Epithelial cell of umbilical artery (primary cell): ENCODE measurements at places on chromosomes 5 and 9. TPM values are rescaled to one million over a fixed set of nuclear protein-coding genes. Genes with fewer than 3 reads are reported as not detected.

EXOSC3 gene
- total RNA-seq, result 40.3 and 68.7 TPM in 2 replicates

DPM2 gene
- 5.9 and 8.8 TPM in 2 replicates for total RNA-seq

MSX2 gene
- total RNA-seq, result 0.15 and 0.32 TPM in 2 replicates

RORB gene
- under 0.01 and 0.15 TPM in 2 replicates for total RNA-seq

HRCT1 gene
- 0.76 and 3.2 TPM in 2 replicates for total RNA-seq

SLCO4C1 gene
- under 0.01 TPM in 1 of 2 replicates, not detected in the other for total RNA-seq

LHX3 gene
- not detected in 2 replicates for total RNA-seq

GABRA1 gene
- total RNA-seq, result not detected in 2 replicates

SHOC1 gene
- 0.15 TPM in 1 of 2 replicates, not detected in the other for total RNA-seq

ZBTB5 gene
- 6.5 and 7.3 TPM in 2 replicates for total RNA-seq

CCNJL gene
- 4.4 and 6.2 TPM in 2 replicates for total RNA-seq

NSG2 gene
- total RNA-seq, result not detected in 2 replicates

PAX5 gene
- total RNA-seq, result not detected in 2 replicates

STPG3 gene
- not detected in 2 replicates for total RNA-seq

KIAA1958 gene
- 1.8 and 2.3 TPM in 2 replicates for total RNA-seq

SLC46A2 gene
- not detected in 2 replicates for total RNA-seq

FBP2 gene
- not detected in 2 replicates for total RNA-seq

TLX3 gene
- total RNA-seq, result not detected in 2 replicates

ZNF169 gene
- 1.6 and 5.3 TPM in 2 replicates for total RNA-seq

COQ4 gene
- total RNA-seq, result 20.4 and 27.9 TPM in 2 replicates

RMRP gene
- 14,209 and 20,786 TPM in 2 replicates for total RNA-seq

ADAMTS19 gene
- not detected in 2 replicates for total RNA-seq

NEUROG1 gene
- not detected in 2 replicates for total RNA-seq

FBP1 gene
- total RNA-seq, result 4.6 and 6.8 TPM in 2 replicates

HMGCS1 gene
- total RNA-seq, result 75.7 and 129 TPM in 2 replicates

TSTD2 gene
- 9.1 and 10.6 TPM in 2 replicates for total RNA-seq

NOXA1 gene
- total RNA-seq, result 0.46 and 0.65 TPM in 2 replicates
